T-helper 17 cell (primary cell): ENCODE measurements at places on chromosomes 4 and X. TPM values are rescaled to one million over a fixed set of nuclear protein-coding genes. Genes with fewer than 3 reads are reported as not detected.
A peak's percentile ranks its signal among the peaks of the same experiment; 100 is the strongest.

- no peak overlapping the region for H3K4me3 ChIP-seq
- no peaks in the 10 kb centered on the region for H3K27me3 ChIP-seq
- DNase-seq, result no peak
- H3K27ac ChIP-seq, result no peak overlapping the region
- H3K4me1 ChIP-seq, result peaks cover 2% of the 10 kb centered on the region
Measured at GRCh38 chr4:25120146-25120940, 39.9 kb downstream of the SEPSECS start.

The GPR50 gene
- not detected for total RNA-seq

DNA sequence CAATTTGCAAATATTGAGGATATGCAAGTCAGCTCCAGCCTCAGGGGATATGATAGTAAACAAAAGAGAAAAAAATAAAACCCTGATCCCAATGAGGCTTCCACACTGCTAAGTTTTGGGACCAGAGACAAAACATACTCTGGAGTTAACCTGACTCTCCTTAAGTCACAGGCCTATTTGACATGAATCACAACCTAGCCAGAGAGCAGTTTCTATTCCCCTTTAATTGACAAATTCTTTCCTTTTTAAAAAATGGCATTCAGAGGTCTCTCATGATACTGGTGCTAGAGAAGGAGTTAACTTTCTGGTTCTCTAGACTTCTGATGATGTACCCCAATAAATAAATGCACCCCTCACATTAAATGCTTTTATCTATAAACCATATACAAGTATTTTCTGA is 8.8 kb downstream of the ACSL1 start:
- no peaks in the 10 kb centered on the region for H3K36me3 ChIP-seq
- DNase-seq, result no peak
- H3K27ac ChIP-seq, result peak overlapping the region; percentile 19
- no peaks in the 10 kb centered on the region for H3K27me3 ChIP-seq

- H3K36me3 ChIP-seq, result no peaks in the 10 kb centered on the region
- no peak overlapping the region for H3K4me3 ChIP-seq
- DNase-seq, result no peak
- H3K27me3 ChIP-seq, result no peaks in the 10 kb centered on the region
- peaks cover 4% of the 10 kb centered on the region for H3K4me1 ChIP-seq
Measured at GRCh38 chrX:135302269-135302873, 6.9 kb upstream of the ETDC start.

DNA sequence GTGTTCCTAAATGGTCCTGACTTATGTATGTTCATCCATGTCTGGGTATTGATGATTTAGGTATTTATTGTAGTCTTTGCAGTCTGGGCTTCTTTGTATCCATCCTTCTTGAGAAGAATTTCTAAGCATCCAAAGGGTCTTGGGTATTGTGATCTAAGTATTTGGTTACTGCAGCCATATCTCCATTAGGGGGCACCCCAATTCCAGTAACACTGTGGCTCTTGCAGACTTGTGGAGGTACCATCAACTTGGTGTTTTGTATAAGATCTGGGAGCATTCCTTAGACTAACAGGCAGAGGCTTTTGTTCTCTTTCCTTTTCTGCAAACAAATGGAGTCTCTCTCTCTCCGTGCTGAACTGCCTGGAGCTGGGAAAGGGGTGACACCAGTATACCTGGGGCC is 113.7 kb upstream of the NEXMIF start:
- no peak overlapping the region for H3K27ac ChIP-seq
- DNase-seq, result no peak
- H3K36me3 ChIP-seq, result no peaks in the 10 kb centered on the region
- H3K4me1 ChIP-seq, result no peaks in the 10 kb centered on the region

DNA sequence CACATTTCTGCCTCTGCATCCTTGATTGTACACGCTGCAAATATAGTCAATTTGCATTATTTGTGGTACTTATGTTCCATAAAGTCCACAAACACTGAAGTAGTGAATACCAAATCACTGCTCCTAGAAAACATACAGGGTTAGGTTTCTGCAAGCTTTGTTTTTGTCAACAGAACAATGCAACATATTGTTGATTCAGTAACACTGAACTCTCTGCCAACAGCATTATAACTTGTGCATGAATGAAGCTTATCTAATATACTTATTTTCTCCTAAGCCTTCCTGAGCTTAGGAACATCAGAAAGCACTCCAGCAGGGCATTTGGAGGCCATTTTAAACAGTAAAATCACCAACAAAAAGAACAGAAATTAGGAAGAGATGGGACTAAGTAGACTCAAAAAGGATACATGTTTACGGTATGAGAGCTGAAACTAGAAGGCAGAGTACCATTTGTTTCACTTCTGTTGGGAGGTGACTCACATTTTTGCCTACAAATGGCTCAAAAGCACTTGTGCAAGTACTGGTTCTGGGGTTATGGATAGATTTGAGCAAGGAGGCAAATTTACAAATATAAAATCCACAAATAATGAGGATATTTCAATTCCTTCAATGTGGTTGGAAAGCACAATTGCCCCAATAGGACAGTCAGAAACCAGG is 14.1 kb downstream of the COX18 start:
- H3K27ac ChIP-seq, result peak overlapping the region; percentile 27
- no peaks in the 10 kb centered on the region for H3K27me3 ChIP-seq
- H3K36me3 ChIP-seq, result peaks cover 3% of the 10 kb centered on the region
- DNase-seq, result no peak

GRCh38 chr4:28462766-28463700 is 1602.4 kb downstream of the STIM2 start:
- no peaks in the 10 kb centered on the region for H3K27me3 ChIP-seq
- H3K4me3 ChIP-seq, result no peak overlapping the region
- H3K36me3 ChIP-seq, result no peaks in the 10 kb centered on the region
- no peak overlapping the region for H3K27ac ChIP-seq
- DNase-seq, result no peak
- no peaks in the 10 kb centered on the region for H3K4me1 ChIP-seq

GRCh38 chrX:111759686-111760085 is 78.7 kb downstream of the ALG13 start:
- H3K4me3 ChIP-seq, result no peak overlapping the region
- no peak overlapping the region for H3K27ac ChIP-seq
- H3K36me3 ChIP-seq, result peaks cover 2% of the 10 kb centered on the region
- no peak for DNase-seq

DNA sequence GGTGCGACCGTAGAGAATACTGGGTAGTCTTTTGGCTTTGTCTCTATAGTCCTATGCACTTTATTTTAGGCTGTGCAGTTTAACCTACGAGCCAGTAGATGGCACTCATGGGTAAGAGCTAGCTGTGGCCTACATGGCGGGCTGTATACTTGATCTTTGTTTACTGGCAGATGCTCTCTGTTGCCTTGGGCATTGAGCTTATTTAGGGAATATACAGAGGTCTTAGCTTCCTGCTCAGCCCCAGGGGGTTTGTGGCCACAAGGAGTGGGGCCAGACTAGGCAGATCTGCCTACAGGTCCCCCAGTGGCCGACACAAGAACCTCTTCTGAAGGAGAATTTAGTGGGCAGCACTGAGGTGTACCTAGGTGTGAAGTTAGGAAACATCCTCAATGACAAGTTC is 227.6 kb upstream of the HDX start:
- H3K4me3 ChIP-seq, result no peak overlapping the region
- H3K36me3 ChIP-seq, result no peaks in the 10 kb centered on the region
- no peak for DNase-seq
- H3K27ac ChIP-seq, result no peak overlapping the region
- no peaks in the 10 kb centered on the region for H3K4me1 ChIP-seq

DNA sequence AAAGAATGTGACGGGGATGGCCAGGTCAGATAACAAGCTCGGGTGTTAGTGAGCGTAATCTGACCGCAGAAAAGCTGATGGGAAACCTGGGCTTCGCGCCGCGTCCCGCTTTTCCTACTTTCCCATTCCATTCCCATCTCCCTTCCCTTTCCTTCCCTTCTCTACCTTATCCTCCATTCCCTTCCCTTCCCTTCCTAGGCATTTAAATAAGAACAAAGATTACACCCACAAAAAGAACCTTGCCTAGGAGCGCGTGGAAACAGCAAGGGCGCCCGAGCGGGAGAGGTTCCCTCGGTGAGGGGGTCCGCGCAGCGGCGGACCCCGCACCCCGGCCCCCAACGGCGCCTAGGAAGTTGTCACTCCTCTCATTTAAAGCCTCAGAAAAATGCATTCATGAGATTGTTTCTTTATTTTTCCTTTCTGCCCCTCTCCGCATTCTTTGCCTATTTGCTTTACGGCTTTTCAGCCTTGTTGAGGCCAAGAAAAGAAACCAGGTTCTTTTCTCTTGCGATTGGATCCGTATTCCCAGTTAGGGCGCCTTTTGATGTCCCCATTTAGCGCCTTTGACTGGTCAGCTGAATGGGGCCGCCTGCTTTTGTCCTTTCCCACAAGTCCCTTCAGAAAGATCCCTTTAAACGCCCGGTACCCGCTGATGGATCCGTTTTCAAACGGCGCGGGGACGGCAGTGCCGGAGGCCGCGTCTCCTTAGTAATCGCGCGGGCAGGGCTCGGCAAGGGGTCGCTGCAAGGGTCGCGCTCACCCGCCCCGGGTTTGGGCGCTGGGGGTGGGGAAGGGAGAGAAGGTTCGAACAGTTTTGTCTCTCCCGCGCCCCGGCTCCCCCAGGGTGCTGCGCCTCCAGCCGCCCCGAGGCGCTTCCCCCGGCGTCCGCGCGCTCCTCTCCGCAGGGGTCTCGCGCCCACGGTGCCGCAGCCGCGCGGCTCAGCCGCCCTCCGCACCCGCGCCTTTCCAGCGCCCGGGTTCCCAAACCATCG is 54.1 kb upstream of the TMEM33 start:
- H3K4me3 ChIP-seq, result peak overlapping the region; percentile 67
- H3K27ac ChIP-seq, result no peak overlapping the region
- H3K4me1 ChIP-seq, result peaks cover 18% of the 10 kb centered on the region
- H3K36me3 ChIP-seq, result peaks cover 3% of the 10 kb centered on the region

DNA sequence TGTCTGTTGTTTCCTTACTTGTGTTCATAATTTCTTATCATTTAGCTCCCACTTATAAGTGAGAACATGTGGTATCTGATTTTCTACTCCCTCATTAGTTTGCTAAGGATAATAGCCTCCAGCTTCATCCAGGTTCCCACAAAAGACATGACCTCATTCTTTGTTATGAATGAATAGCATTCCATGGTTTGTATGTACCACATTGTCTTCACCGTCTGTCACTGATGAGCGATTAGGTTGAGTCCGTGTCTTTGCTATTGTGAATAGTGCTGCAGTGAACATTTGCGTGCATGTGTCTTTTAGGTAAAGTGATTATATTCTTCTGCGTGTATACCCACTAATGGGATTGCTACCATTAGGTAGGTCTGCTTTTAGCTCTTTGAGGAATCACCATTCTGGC is 624.3 kb upstream of the EPHA5 start:
- H3K36me3 ChIP-seq, result no peaks in the 10 kb centered on the region
- H3K27me3 ChIP-seq, result no peaks in the 10 kb centered on the region
- no peak for DNase-seq
- no peak overlapping the region for H3K27ac ChIP-seq
- no peak overlapping the region for H3K4me3 ChIP-seq
- H3K4me1 ChIP-seq, result no peaks in the 10 kb centered on the region

GRCh38 chrX:75963774-75964173 is 178.7 kb upstream of the MAGEE2 start:
- H3K27me3 ChIP-seq, result peaks cover 8% of the 10 kb centered on the region
- H3K36me3 ChIP-seq, result peaks cover 3% of the 10 kb centered on the region
- DNase-seq, result no peak
- H3K27ac ChIP-seq, result no peak overlapping the region

DNA sequence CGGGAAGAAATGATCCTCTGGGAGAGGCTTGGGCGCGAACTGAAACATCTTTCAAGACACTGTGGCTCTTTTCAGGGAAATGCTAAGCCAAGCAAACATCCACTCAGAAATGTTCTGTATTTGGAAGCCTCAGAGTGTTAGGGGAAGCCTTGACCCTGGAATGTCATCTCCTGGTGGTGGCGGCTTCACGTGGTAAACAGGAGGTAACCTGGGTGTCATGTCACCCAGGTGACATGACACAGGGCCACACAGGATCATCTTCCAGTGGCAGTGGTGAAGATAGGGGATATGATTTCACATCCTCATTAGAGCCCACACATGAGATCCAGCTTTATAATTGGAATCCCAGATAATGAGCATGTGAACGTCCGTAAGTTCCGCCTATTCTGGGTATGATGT is 140.0 kb downstream of the TBL1X start:
- H3K4me3 ChIP-seq, result no peak overlapping the region
- H3K27me3 ChIP-seq, result no peaks in the 10 kb centered on the region
- no peak overlapping the region for H3K27ac ChIP-seq
- H3K36me3 ChIP-seq, result no peaks in the 10 kb centered on the region
- no peak for DNase-seq

DNA sequence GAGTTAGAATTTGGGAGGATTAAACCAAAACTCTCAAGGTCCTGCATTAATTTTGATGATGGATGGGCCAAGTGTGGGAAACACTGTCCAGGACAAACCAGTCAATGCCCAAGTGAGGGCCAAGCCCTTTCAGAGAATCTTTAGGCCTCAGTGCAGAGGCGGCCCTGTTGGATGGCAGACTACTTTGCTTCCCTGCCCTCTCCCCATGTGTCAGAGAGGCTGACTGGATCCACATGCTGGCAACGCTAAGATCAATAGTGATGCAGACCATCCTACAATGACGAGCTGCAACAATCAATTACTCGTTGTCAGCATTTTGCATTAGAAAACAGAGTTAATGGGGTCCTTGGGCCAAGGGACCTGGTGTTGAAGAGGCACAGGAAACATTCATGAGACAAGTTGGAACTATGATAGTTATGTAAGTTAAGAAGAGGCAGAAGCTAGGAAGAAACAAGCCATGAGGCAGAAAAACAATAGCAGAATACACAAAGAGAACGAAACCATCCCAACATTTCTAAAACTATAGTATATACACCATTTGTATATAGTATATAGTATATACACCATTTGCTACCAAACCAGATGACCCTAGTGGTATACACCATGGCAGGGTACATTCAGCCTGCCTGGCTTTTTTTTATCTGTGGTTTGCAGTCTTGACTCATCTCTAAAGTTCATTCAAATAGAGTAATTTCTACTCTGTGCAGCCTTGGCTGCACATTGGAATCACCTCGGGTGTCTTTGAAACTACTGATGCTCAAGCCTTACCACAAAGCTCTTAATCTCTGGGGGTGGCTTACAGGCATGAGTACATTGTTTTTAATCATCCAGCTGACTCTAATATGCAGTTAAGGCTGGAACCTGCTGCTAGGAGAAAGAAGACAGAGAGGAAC is 147.7 kb upstream of the GYPA start:
- H3K4me1 ChIP-seq, result no peaks in the 10 kb centered on the region
- DNase-seq, result no peak
- no peaks in the 10 kb centered on the region for H3K27me3 ChIP-seq
- H3K27ac ChIP-seq, result no peak overlapping the region
- no peaks in the 10 kb centered on the region for H3K36me3 ChIP-seq
- no peak overlapping the region for H3K4me3 ChIP-seq

GRCh38 chr4:21155367-21155766 is 455.1 kb downstream of the PACRGL start:
- H3K4me1 ChIP-seq, result no peaks in the 10 kb centered on the region
- H3K27me3 ChIP-seq, result no peaks in the 10 kb centered on the region
- H3K36me3 ChIP-seq, result no peaks in the 10 kb centered on the region
- H3K27ac ChIP-seq, result no peak overlapping the region
- no peak overlapping the region for H3K4me3 ChIP-seq

GRCh38 chr4:124817531-124817930 is 105.0 kb upstream of the ANKRD50 start:
- no peaks in the 10 kb centered on the region for H3K27me3 ChIP-seq
- H3K4me1 ChIP-seq, result no peaks in the 10 kb centered on the region
- DNase-seq, result no peak

The PNCK gene
- not detected for total RNA-seq

GRCh38 chr4:38067499-38067898 is 107.3 kb downstream of the PTTG2 start:
- DNase-seq, result no peak
- H3K4me3 ChIP-seq, result no peak overlapping the region
- peaks cover 2% of the 10 kb centered on the region for H3K36me3 ChIP-seq
- no peak overlapping the region for H3K27ac ChIP-seq
